ENCODE measurements at places on chromosomes 2 and 18. TPM values are rescaled to one million over a fixed set of nuclear protein-coding genes. Genes with fewer than 3 reads are reported as not detected.

The SLC35G4 gene
- total RNA-seq, result not detected

The GREB1L gene
- total RNA-seq, result 1.5 TPM

The DPP4 gene
- total RNA-seq, result 0.35 TPM

The HOXD4 gene
- not detected for total RNA-seq

The UGGT1 gene
- total RNA-seq, result 38.7 TPM

The CNRIP1 gene
- 0.33 TPM for total RNA-seq

The RSAD2 gene
- total RNA-seq, result not detected

The DQX1 gene
- total RNA-seq, result 5.3 TPM

The PTCD3 gene
- 47.6 TPM for total RNA-seq

The BOK gene
- total RNA-seq, result 48.3 TPM

The PUM2 gene
- 23.6 TPM for total RNA-seq

The NR4A2 gene
- 0.84 TPM for total RNA-seq

The BIN1 gene
- total RNA-seq, result 18.9 TPM

The FIGLA gene
- not detected for total RNA-seq

The MTIF2 gene
- total RNA-seq, result 31.2 TPM

The CTAGE1 gene
- not detected for total RNA-seq

The IL36A gene
- not detected for total RNA-seq

The RPRM gene
- not detected for total RNA-seq

The C2orf81 gene
- total RNA-seq, result 0.92 TPM

The PRKAG3 gene
- not detected for total RNA-seq

The PTPRN gene
- 0.49 TPM for total RNA-seq

The ITGAV gene
- 61.0 TPM for total RNA-seq

The TUBB8B gene
- total RNA-seq, result not detected

The RNF138 gene
- total RNA-seq, result 28.0 TPM

The MSGN1 gene
- total RNA-seq, result not detected

The DTNA gene
- 5.1 TPM for total RNA-seq

The LCLAT1 gene
- total RNA-seq, result 19.8 TPM

The KCNIP3 gene
- total RNA-seq, result 0.99 TPM

The EVX2 gene
- total RNA-seq, result not detected

The SLC5A7 gene
- total RNA-seq, result not detected

The IL1RL1 gene
- 0.56 TPM for total RNA-seq

The OBSL1 gene
- total RNA-seq, result 35.9 TPM

The TRAPPC12 gene
- 61.6 TPM for total RNA-seq

The CPS1 gene
- total RNA-seq, result 10.8 TPM

The DIPK1C gene
- total RNA-seq, result not detected

The CCDC102B gene
- total RNA-seq, result 0.92 TPM

The CFC1 gene
- not detected for total RNA-seq

The UGT1A4 gene
- total RNA-seq, result 0.33 TPM

The GPR55 gene
- not detected for total RNA-seq

The TDRD15 gene
- total RNA-seq, result not detected

The C2orf72 gene
- not detected for total RNA-seq

All from airway epithelial cell (primary cell).